ENCODE measurements at places on chromosomes 4 and X.

DNA sequence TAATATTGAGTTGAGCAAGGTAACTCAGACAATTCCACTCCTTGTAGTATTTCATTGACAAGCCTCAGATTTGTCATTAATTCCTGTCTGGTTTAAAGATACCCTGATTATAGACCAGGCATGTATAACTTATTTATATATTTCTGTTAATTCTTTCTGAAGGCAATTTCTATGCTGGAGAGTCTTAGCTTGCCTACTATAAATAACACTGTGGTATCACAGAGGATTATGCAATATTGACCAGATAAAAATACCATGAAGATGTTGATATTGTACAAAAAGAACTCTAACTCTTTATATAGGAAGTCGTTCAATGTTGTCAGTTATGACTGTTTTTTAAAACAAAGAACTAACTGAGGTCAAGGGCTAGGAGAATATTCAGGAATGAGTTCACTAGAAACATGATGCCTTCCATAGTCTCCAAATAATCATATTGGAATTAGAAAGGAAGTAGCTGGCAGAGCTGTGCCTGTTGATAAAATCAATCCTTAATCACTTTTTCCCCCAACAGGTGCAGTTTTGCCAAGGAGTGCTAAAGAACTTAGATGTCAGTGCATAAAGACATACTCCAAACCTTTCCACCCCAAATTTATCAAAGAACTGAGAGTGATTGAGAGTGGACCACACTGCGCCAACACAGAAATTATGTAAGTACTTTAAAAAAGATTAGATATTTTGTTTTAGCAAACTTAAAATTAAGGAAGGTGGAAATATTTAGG, 821 bp downstream of the CXCL8 start:
- DNase-seq, result no peak

DNA sequence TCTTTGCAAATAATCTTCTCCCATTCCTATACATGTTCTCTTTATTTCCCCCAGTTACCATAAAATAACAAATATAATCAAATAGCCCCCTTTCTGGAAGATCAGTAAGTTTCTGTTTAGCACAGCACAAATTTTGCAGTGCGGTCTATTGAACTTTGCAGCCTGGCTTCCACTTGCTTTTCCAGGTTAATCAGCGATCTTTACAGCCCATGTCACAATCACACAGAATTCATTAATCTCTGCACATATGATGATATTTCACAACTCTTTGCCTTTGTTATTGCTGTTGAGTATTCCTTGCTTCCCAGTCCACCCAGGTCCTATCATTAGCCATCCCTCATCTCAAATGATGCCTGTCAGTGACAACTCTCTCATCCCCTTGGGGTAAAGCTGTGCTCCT, 2358.0 kb downstream of the PCDH7 start:
- DNase-seq, result no peak

- no peak for DNase-seq
These were observed 409 bp upstream of the MPP1 start for GRCh38 chrX:154805696-154806091.

DNA sequence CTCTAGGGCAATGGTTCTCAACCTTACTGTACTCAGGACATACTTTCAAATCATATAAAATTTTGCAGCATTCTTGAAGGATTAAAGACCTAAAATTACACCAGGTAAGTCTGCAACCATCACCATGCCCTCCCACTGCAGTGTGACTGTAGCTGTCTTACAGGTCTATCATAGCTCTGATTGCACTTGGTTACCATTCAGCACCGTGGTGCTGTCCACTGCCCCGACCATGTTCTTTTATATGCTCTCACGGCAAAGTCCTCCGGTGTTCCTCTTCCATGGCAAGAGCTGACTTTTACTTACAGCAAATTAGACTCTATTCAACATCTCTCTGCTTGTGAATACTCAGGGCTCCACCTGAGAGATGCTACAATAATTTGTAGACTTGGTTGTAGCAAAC, 11.5 kb downstream of the CRMP1 start:
- DNase-seq, result no peak

- DNase-seq, result no peak
These were observed 6.6 kb downstream of the HCCS start for GRCh38 chrX:11117745-11118144.

DNA sequence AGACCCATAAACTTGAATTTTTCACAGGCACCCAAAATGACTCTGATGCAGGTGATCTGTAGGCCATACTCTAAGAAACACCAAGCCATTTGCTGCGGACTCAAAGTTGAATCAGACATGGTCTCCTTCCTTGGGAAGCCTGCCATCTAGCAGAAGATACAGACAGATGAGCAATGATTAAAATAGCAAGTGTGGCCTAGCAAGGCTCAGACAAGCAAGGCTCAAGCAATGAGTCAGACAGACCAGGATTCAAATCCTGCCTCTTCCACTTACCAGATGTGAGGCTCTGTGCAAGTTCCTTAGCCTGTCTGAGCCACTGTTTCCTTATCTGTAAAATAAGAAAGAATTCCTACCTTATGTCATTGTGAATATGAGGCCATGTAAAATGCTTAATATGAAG, 2.3 kb downstream of the CCDC149 start:
- no peak for DNase-seq

DNA sequence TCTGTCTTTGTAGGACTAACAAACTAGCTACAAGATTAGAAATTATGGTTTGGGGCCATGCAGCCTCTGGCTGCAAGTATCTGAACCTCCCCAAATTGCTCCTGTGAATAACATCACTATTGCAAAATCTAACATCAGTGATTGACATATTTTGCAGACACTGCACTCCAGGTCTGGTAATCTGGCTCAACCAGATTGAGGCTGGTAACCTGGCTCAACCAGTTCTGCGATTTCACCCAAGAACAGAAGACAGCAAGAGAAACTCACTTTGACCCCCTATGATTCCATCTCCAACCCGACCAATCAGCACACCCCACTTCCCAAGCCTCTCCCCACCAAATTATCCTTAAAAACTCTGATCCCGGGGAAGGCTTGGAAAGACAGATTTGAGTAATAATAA, 20.9 kb downstream of the SPIN3 start:
- DNase-seq, result no peak

GRCh38 chr4:36267486-36268268, 13.7 kb upstream of the DTHD1 start:
- no peak for DNase-seq

GRCh38 chrX:150236327-150236726, 126.8 kb upstream of the MAMLD1 start:
- no peak for DNase-seq

GRCh38 chr4:38994135-38994534, 38.1 kb downstream of the TMEM156 start:
- no peak for DNase-seq

All from tibial nerve (tissue), 4 donors.